ENCODE measurements at places on chromosomes 13 and 19. TPM values are rescaled to one million over a fixed set of nuclear protein-coding genes. Genes with fewer than 3 reads are reported as not detected.

GRCh38 chr19:1167687-1168571 is 6.1 kb downstream of the SBNO2 start:
- no peak for DNase-seq

C13orf42 gene
- total RNA-seq, result not detected

DNA sequence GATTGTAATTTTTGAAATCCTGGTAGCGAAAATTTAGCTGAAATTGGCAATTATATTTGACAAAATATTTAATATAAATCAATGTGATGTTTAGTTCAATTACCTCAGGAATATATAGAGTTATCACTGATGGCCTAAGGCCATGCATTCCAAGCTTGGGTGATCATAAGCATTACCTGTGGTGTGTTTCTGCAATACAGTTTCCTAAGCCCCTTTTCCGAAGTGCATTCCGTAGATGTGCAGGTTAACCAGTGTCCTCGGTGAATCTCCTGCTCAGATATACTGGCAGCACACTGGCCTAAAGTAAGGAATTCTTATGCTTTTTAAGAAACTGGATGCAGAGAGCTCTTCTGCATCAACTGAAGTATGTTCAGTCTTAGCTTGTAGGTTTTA is 35.0 kb downstream of the ITGBL1 start:
- DNase-seq, result no peak

EXOC3L2 gene
- not detected for total RNA-seq

- no peak for DNase-seq
Observed at GRCh38 chr13:104750377-104750776, 1684.2 kb upstream of the SLC10A2 start.

DNA sequence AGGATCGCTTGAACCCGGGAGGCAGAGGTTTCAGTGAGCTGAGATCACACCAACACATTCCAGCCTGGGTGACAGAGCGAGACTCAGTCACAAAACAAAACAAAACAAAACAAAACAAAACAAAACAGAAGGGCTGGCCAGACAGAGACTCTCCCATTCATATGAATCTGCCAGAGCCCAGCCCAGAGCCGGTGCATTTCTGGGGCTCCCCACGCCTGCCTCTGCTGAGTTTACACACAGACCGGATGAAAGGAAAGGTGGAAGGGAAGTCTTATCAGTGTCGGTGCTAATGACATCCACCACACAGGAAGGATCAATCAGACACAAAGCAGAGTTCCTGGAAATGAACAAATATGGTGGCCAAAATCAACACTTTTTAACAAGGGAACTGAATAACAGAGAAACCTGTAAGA is 6.8 kb downstream of the TRAPPC6A start:
- DNase-seq, result peak; percentile 59

GRCh38 chr19:21749090-21749489 is 18.3 kb downstream of the ZNF100 start:
- DNase-seq, result no peak

ADGRE1 gene
- total RNA-seq, result 14.3 TPM

DNA sequence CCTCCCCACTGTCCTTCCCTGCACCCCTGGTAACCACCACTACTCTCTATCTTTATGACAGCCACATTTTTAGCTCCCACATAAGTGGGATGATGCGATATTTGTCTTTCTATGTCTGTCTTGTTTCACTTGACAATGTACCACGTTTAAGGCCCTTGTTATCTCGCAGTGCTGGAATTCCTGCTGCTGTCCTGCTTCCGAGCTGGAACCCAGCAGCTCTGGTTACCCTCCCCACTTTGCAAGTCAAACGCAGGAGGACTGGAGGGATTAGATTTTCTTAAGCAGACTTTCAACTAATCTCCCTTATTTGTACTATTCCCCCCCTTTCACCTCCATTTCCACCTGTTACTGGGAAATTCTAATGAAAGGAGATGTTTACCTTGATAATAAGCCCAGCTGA is 59.1 kb upstream of the PDX1 start:
- no peak for DNase-seq

GRCh38 chr19:2805261-2805900 is 14.3 kb upstream of the ZNF554 start:
- DNase-seq, result no peak

- no peak for DNase-seq
Observed at GRCh38 chr13:80612804-80613203, 271.9 kb upstream of the SPRY2 start.

EMP3 gene
- total RNA-seq, result 174 TPM

SMIM24 gene
- 0.62 TPM for total RNA-seq

FFAR3 gene
- total RNA-seq, result 8.8 TPM

DNA sequence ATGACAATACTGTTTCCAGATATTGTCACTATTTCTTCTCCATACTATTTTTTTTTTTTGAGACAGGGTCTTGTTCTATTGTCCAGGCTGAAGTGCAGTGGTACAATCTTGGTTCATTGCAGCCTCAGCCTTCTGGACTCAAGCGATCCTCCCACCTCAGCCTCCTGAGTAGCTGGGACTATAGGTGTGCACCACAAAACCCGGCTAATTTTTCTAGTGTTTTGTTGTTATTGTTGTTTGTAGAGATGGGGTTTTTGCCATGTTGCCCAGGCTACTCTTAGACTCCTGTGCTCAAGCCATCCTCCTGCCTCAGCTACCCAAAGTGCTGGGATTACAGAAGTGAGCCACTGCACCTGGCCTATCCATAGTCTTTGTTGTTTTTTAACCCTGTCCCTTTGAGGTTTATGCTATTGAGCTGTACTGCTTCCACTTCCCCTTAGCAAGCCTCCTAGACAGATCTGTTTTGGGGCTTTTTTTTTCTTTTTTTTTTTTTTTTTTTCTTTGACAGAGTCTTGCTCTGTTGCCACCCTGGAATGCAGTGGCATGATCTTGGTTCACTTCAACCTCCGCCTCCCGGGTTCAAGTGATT is 27.6 kb upstream of the MAP3K10 start:
- no peak for DNase-seq

- no peak for DNase-seq
Observed at GRCh38 chr13:30753030-30753616, 17.8 kb downstream of the ALOX5AP start.

All from activated T-cell treated with anti-CD3 and anti-CD28 coated beads, Interleukin-2, amount 50 U/mL, for 72 hours (primary cell).